ENCODE measurements at places on chromosomes 7 and 10.

DNA sequence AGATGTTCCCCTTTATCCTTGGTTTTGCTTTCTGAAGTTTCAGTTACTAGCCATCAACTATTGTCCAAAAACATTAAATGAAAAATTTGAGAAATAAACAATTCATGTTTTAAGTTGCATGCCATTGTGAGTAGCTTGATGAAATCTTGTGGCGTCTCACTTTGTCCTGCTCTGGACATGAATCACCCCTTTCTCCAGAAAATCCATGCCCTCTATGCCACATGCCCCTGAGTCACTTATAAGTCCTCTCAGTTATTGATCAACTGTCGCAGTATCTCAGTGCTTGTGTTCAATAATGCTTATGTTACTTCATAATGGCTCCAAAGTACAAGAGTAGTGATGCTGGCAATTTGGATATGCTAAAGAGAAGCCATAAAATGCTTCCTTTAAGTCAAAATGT lies 208.0 kb upstream of the FERD3L start:
- DNase-seq: no peak

DNA sequence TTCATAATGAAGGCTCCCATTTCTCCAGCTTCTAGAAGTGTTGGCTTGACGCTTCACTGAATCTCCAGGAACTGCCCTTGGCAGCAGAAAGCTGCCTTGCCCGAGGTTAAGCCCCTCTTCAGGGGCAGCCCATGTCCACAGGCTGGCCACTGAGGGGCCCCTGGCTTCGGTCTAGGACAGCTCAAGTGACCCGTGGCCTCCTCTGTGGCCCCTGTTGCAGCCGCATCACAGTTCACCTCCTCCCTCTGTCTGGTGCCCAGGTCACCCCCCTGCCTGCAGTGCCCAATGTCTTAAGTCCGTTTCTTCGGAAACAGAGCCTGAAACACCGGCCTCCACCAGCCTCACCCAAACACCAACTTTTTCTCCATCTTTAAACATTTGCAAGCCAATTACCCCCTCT lies 279.2 kb upstream of the MKI67 start:
- no peak for DNase-seq

- DNase-seq: no peak
These were observed 44.6 kb downstream of the HGF start for GRCh38 chr7:81725003-81725811.

GRCh38 chr7:8051373-8051772 lies 82.8 kb downstream of the GLCCI1 start:
- no peak for DNase-seq

- no peak for DNase-seq
These were observed 557 bp downstream of the BAG3 start for GRCh38 chr10:119651514-119652360.

GRCh38 chr10:100979791-100980272 lies 7.5 kb downstream of the MRPL43 start:
- DNase-seq: no peak

DNA sequence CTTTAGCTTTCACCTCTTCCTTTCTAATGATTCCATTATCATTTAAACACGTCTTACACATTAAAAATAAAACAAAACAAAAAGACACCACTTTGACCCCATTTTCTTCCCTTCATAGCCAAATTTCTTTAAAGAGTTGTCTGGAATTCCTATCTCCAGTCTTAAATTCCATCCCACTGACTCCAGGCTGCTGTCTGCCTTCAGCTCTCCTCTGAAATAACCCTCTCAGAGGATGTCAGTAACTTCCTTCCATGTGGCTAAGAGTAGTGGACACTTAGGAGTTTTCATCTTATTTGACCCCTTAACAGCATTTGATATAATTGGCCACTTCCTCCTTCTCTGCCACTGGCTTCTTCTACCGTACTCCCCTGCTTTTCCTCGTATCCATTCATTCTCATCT lies 69.6 kb upstream of the MKX start:
- DNase-seq: no peak

GRCh38 chr10:66622050-66622449 lies 303.8 kb upstream of the LRRTM3 start:
- no peak for DNase-seq

- DNase-seq: no peak
These were observed 10.5 kb downstream of the ARHGAP22 start for GRCh38 chr10:48594371-48594770.

GRCh38 chr7:33705333-33705833 lies 200.0 kb upstream of the BMPER start:
- no peak for DNase-seq

GRCh38 chr7:130070861-130071622 lies 708 bp downstream of the KLHDC10 start:
- no peak for DNase-seq

DNA sequence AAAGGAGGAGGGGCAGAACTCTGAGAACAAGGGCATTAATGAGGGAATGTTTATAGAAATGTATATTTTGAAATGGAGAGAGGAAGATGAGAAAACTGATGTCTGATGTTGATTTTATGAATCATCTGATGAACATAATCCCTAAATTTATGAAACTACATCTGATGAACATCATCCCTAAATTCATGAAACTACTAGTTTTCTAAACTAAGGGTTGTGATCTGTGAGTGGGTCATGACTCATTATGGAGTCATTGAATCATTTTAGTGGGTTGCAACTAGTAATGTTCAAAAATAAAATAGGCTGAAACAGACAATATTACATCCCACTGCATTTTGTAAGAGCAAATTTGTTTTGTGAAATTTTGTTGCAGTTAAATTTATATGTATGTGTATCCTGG lies 442.6 kb upstream of the TEX47 start:
- DNase-seq: no peak

DNA sequence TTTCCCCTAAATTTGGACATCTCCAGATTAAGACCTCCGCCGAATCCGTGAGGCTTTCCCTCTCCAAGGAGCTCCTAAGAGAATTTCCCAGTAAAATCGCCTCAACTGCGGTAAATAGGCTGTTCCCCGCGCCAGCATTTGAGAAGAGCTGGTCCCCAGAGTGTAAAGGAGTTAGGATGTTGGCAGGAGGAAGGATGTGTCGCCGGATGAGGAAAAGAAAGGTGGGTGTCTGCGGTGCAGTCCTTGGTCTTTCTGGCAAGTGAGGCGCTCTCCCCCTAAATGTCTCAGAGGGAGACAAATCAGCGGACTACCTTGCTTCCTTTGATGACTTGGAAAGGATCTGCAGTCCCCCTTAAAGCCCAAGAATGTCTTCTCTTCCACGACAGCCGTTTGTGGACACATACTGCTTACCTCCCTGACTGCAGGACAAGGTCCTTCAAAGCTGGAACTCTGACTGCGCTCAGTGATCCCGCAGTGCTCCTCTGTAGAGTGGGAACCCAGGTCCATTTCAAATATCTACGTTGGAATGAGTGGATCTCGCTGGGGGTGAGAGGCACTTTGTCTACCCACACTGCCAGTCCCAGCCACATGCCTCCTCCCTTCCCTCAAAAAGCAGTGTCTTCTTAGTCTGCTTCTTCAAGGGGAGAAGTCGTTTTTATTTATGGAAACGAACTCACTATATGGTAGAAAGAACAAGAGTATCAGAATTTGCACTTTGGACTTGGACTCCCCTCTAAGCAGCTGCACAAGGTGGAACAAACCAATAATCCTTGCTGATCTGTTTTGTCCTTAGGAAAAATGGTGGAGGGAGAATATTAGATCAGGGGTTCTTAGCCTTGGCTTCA lies 1.1 kb upstream of the DLG5 start:
- DNase-seq: no peak

- no peak for DNase-seq
These were observed 19.6 kb downstream of the WIPF3 start for GRCh38 chr7:29825775-29826529.

- DNase-seq: no peak
These were observed 141.4 kb downstream of the PLPP4 start for GRCh38 chr10:120598386-120598785.

- no peak for DNase-seq
These were observed 333.9 kb downstream of the ADRA2A start for GRCh38 chr10:111410740-111411139.

- no peak for DNase-seq
These were observed 615 bp upstream of the WBP1L start for GRCh38 chr10:102743078-102743587.

GRCh38 chr10:124710266-124710881 lies 33.8 kb downstream of the FAM53B start:
- DNase-seq: no peak

DNA sequence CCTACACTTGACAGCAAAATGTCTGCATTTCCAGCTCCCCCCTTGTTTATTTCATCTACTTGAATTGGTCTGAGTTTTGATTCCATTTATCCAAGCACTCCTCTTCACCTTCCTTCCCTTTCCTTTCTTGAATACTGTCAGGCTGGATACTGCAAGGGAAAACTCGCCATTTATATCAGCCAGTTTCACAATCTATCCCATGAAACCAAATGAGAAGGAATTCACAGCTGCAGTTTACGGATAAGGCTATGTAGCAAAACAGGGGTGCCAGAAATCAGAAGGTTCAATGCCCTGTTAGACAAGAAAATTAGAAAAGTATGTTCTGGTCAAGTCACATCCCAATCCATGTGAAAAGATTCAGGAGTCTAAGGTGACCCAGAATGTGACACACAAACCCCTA lies 28.1 kb downstream of the CCDC6 start:
- DNase-seq: no peak

- no peak for DNase-seq
These were observed 1.9 kb downstream of the BUB3 start for GRCh38 chr10:123156078-123156477.

DNA sequence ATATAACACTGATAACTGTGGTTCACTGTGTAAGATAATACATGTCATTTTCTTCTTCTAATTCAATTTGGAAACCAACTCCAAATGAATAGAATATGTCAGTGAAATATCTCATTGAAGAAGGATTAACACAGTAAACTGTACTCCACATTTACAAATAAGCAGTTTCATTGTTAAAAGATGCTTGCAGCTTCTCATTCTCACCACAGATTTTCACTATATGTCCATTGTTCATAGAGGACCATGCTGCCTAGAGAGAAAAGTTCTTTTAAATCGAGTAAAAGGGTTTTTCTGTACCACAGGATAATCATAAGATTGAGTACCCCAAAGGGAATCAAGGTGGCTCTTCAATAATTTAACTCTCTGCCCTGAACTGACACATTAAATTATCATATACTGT lies 165.5 kb downstream of the LRRN3 start:
- DNase-seq: no peak

DNA sequence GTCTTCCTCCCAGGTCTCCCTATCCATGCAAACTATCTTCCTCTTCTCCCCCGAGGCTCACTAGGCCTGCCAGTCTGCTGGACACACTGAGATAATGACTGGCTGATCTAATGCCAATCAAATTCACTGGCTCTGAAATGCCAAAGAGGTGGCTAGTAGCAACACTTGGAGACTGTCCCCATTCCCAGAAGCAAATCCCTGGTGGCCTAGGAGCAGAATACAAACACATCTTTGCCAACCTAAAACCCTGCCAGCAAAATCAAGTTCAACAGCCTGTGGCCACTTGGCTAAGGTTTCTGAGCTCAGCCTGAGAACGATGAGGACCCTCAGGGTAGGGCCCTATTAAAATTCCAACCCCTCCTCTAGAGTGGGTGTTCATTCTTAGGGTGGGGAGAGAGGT lies 46.6 kb downstream of the SH3PXD2A start:
- no peak for DNase-seq

DNA sequence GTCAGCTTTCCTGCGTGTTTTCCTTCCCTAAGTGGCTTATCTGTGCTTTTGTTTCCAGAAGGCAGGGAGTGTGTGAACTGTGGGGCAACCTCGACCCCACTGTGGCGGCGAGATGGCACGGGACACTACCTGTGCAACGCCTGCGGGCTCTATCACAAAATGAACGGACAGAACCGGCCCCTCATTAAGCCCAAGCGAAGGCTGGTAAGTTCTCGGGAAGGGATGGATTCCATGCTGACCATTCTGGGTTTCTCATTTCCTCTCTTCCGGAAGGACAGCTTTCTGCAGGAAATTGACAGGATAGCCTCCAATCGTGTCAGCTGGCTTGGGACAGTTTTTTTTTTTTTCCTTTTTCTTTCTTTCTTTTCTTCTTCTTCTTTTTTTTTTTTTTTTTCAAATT lies 9.4 kb downstream of the GATA3 start:
- DNase-seq: no peak

- DNase-seq: no peak
These were observed 24.7 kb upstream of the GRID1 start for GRCh38 chr10:86391236-86391840.

DNA sequence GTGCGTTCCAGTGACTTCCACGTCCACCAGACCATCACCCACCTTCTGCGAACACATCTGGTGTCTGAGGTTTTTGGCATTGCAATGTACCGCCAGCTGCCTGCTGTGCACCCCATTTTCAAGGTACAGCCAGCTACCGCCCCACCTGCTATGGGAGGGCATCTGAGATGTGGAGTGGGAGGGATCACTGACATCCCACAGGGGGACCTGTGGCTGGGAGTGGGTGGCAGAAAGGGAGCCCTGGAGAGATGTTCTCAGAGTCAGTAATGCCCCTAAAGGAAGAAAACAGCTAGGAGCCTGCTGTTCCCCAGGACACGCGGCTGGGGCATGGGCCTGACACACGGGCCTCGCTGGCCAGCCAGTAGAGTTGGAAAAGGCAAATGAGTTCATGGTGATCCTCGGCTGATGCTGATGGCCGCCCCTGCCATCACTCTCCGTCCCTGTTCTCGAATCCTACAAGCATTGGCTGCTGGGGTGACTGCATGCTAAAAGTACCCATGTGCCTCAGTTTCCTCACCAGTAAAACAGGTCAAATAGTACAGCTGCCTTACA lies 66.6 kb downstream of the ALOX5 start:
- no peak for DNase-seq

GRCh38 chr7:46206476-46207060 lies 285.5 kb upstream of the IGFBP3 start:
- DNase-seq: no peak

- peak; percentile 22 for DNase-seq
These were observed 13.0 kb upstream of the STK31 start for GRCh38 chr7:23696916-23697441.

GRCh38 chr7:69012149-69012548 lies 586.1 kb upstream of the AUTS2 start:
- no peak for DNase-seq

GRCh38 chr7:79622781-79623180 lies 169.3 kb upstream of the MAGI2 start:
- no peak for DNase-seq

DNA sequence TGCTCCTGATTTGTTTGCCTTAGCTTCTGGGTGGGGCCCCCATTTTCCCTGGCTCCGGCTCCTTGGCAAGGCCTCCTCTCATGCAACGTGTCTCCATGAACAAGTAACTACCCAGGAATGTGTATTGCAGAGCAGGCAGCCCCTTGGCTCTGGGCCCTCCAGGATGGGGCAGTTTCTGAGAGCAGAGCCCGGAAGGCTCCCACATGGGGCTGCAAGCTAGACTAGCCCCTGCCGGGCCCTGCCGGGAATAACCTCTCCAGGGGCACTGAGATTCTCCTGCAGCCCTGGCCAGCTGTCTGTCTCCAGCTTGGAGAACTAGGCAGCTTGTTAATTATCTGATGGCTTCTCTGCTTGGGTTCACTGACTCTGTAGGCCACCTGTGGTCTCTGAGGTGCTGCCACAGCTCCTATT lies 184.0 kb upstream of the INHBA start:
- DNase-seq: no peak

- no peak for DNase-seq
These were observed 513 bp downstream of the ODAD2 start for GRCh38 chr10:27998178-27998953.
